ENCODE measurements at places on chromosomes 4 and X. TPM values are rescaled to one million over a fixed set of nuclear protein-coding genes. Genes with fewer than 3 reads are reported as not detected.

Gene THAP9
- 5.5 TPM for total RNA-seq

Gene COX7B2
- total RNA-seq, result not detected

Gene MAB21L2
- not detected for total RNA-seq

Gene AVPR2
- 3.2 TPM for total RNA-seq

Gene MAGEA9B
- total RNA-seq, result not detected
